Upper lobe of right lung (tissue), 1 donor: ENCODE measurements at places on chromosomes 16 and 17. TPM values are rescaled to one million over a fixed set of nuclear protein-coding genes. Genes with fewer than 3 reads are reported as not detected.

GRCh38 chr17:82126556-82127314, 28.7 kb upstream of the FASN start:
- no peak overlapping the region for H3K4me3 ChIP-seq
- H3K27me3 ChIP-seq, result no peaks in the 10 kb centered on the region
- H3K36me3 ChIP-seq, result no peaks in the 10 kb centered on the region

Gene NPIPA3
- 3.2 TPM for total RNA-seq

DNA sequence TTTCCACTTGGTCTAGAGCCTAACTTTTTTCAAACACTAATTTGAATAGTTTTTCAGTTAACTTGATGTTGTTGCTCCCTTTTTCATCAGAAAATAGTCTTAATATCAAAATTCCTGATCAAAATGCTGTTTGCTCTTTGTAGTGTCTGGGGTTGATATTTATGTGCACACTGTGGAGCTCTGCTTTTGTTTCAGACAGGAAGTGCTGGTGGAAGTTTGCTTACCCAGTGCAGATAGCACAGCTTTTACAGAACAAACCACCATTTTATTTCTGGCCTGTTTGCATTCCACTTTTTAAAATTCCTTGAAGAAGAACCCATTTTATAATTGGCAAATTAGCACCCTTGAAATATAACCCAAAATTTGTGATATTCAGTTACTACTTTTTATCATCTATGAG, 125.4 kb downstream of the MRTFB start:
- no peaks in the 10 kb centered on the region for H3K36me3 ChIP-seq
- peak overlapping the region; percentile 47 for H3K27ac ChIP-seq
- no peaks in the 10 kb centered on the region for H3K27me3 ChIP-seq
- DNase-seq, result no peak

GRCh38 chr16:15671530-15672117, 21.6 kb downstream of the NDE1 start:
- H3K27ac ChIP-seq, result peak overlapping the region; percentile 92
- peaks cover 38% of the 10 kb centered on the region for H3K36me3 ChIP-seq
- H3K4me1 ChIP-seq, result peaks cover 23% of the 10 kb centered on the region
- DNase-seq, result no peak
- H3K27me3 ChIP-seq, result no peaks in the 10 kb centered on the region

DNA sequence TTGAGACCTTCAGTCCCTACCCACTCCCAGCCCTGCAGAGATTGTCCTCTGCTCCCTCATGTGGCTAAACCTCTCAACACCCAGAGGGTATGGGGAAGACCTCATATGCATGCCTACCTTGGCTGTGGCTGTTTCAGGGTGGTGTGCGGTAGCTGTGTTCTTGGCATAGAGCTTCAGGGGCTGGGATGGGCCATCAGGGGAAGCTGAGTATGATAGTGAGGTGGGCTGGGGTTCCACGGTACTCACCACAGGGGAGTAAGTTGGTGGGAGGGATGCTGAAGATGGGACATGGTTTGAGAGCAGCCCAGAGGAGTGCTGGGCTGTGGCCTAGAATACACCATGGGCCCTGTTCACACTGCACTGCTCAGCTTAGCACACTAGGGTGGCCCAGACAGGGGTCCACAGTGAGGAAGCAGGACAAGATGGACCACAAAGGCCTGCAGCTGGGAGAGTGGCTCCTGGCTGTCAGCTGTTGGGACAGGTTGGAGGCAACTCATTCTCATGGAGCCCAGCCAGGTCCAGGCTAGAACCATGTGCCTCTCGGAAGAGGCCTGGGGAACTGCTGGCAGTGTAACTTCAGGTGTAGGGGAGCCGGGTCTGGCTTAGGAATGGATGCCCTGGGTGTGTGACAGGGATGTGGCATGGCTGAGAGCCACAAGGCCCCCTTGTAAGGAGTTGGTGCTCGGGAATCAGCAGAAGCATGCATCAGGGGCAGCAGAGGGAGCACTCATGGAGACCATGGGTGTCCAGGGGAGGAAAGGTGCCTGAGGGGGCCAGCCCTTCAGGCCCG, 3.1 kb downstream of the MFAP4 start:
- no peak overlapping the region for H3K4me3 ChIP-seq
- peaks cover 43% of the 10 kb centered on the region for H3K4me1 ChIP-seq
- H3K36me3 ChIP-seq, result peaks cover 53% of the 10 kb centered on the region

Gene CCL23
- 26.5 TPM for total RNA-seq

GRCh38 chr16:2829501-2830354, at the start of gene ZG16B:
Gene ZG16B, plus strand, starts transcription at chr16:2830303. Its CDS starts 139 bp downstream, at chr16:2830442.
- no peaks in the 10 kb centered on the region for H3K36me3 ChIP-seq
- H3K27me3 ChIP-seq, result no peaks in the 10 kb centered on the region
- DNase-seq, result peak; percentile 56
- no peak within 1 kb of the TSS for H3K27ac ChIP-seq
- peaks cover 6% of the 10 kb centered on the region for H3K4me1 ChIP-seq

DNA sequence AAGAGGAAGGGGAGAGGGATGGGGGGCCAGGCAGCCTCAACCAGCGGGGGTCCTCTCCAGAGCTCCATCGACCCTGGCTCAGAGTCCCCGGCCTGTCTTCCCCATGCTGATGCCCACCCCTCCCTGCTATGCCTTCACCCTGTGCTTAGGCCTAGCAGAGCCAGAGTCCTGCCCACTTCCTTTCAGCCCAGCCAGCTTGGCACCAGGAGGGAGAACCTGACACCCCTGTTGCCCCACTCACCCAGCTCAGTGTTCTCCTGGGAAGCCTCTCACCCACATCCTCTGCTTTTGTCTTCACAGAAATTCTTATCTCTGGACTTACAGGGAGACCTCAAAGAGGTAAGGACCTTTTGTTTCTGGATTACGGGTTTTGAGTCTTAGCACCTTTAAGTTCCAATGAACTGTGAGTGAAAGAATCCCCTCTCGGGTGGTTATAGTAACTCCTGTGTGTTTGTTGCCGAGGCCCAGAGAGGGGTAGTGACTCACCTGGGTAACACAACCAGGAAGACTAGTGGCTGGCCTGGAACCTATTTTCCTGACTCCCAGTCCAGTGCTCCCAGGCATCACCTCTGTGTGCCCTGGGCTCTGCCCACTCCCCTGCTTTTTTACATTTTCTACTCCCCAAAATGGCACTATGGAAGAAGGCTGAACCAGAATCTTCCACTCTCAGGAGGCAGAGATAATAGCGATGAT, 53.3 kb downstream of the CES1 start:
- no peak overlapping the region for H3K27ac ChIP-seq
- no peak overlapping the region for H3K4me3 ChIP-seq

- no peak for DNase-seq
- no peak overlapping the region for H3K4me3 ChIP-seq
- no peak overlapping the region for H3K27ac ChIP-seq
Measured at GRCh38 chr17:53387745-53388144, 435.0 kb upstream of the KIF2B start.

GRCh38 chr17:55177855-55178217, 86.9 kb upstream of the HLF start:
- no peaks in the 10 kb centered on the region for H3K4me1 ChIP-seq
- no peaks in the 10 kb centered on the region for H3K36me3 ChIP-seq
- H3K4me3 ChIP-seq, result no peak overlapping the region

Gene OR2C1
- not detected for total RNA-seq

DNA sequence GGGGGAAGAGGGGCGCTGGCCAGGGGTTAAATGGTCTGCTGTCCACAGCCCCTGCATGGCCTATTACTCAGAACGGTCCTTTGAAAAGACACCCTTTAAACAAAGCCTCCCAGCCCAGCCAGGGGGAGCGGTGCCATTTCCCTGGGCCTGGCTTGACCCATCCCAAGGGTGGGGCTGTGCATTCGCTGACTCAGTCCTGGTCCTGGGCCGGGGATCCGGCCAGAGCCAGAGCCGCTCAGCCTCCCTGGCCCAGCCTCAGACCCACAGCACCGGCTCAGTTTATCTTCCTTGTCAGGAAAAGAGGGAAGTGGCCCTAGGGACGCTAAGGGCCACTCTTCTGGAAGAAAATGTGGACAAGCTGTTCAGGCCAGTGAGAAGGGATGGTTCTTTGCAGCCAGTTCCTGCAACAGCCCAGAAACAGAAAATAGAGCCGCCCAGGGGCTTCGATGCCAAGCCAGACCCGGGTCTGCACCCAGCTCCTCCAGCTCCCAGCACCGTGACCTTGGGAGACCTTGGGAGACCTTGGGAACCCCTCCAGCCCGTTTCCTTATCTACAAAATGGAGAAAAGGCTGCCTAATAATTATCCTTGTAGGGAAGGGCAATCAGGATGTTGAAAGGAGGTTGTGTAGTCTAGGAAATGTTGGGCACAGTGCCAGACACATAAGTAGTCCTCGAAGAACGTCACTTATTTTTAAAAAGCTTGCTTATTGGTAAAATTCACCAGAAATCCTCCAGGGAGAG, 82.5 kb downstream of the ZDHHC7 start:
- H3K4me1 ChIP-seq, result no peaks in the 10 kb centered on the region
- no peak for DNase-seq
- no peak overlapping the region for H3K27ac ChIP-seq
- no peak overlapping the region for H3K4me3 ChIP-seq
- H3K36me3 ChIP-seq, result no peaks in the 10 kb centered on the region
- no peaks in the 10 kb centered on the region for H3K27me3 ChIP-seq

- no peak overlapping the region for H3K4me3 ChIP-seq
- H3K27ac ChIP-seq, result no peak overlapping the region
- no peaks in the 10 kb centered on the region for H3K27me3 ChIP-seq
- H3K36me3 ChIP-seq, result peaks cover 14% of the 10 kb centered on the region
- no peaks in the 10 kb centered on the region for H3K4me1 ChIP-seq
- no peak for DNase-seq
Measured at GRCh38 chr17:78058001-78058400, 70.6 kb downstream of the TMC6 start.

Gene HEATR9
- total RNA-seq, result 0.17 TPM

DNA sequence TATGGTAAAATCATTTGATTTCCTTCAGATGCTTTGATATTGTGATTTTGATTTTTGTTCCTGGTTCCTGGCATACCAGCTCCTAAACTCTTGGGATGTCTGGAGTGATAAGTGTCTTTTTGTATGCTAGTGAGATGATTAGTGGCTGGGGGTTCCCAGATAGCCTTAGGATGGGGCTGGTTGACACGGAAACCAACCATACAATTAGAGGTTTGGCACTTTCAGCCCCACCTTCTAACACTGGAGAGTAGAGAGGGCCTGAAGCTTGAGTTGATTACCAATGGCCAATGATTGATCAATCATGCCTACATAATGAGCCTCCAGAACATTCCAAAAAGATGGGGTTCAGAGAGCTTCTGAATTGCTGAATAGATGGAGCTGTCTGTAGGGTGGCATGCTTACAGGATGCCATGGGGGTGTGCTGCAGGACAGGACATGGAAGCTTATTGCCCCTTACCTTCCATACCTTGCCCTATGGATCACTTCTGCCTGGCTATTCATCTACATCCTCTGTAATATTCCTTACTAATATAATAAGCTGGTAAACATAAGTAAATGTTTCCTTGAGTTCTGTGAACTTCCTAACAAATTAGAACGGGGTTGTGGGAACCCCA, 22.8 kb downstream of the RNF112 start:
- H3K36me3 ChIP-seq, result no peaks in the 10 kb centered on the region
- no peak for DNase-seq
- no peaks in the 10 kb centered on the region for H3K4me1 ChIP-seq
- H3K27me3 ChIP-seq, result no peaks in the 10 kb centered on the region

GRCh38 chr16:85555719-85556455, 57.2 kb upstream of the GSE1 start:
- H3K4me1 ChIP-seq, result peaks cover 33% of the 10 kb centered on the region
- peak overlapping the region; percentile 95 for H3K27ac ChIP-seq
- peak; percentile 70 for DNase-seq
- no peaks in the 10 kb centered on the region for H3K36me3 ChIP-seq

Gene ABR
- 185 TPM for total RNA-seq

GRCh38 chr17:48127371-48128051, 19.9 kb downstream of the SNX11 start:
- H3K4me1 ChIP-seq, result no peaks in the 10 kb centered on the region
- no peak overlapping the region for H3K27ac ChIP-seq
- H3K4me3 ChIP-seq, result no peak overlapping the region
- H3K27me3 ChIP-seq, result no peaks in the 10 kb centered on the region
- DNase-seq, result no peak

GRCh38 chr17:57522042-57523005, 222.8 kb downstream of the CCDC182 start:
- H3K4me1 ChIP-seq, result peaks cover 9% of the 10 kb centered on the region
- no peak overlapping the region for H3K4me3 ChIP-seq
- DNase-seq, result no peak
- H3K27ac ChIP-seq, result no peak overlapping the region

- H3K27me3 ChIP-seq, result no peaks in the 10 kb centered on the region
- no peak for DNase-seq
- H3K27ac ChIP-seq, result no peak overlapping the region
- H3K36me3 ChIP-seq, result peaks cover 39% of the 10 kb centered on the region
Measured at GRCh38 chr16:87729266-87729954, 36.4 kb downstream of the KLHDC4 start.

Gene WNT9B
- total RNA-seq, result 2.0 TPM

Gene GJD3
- 2.8 TPM for total RNA-seq

DNA sequence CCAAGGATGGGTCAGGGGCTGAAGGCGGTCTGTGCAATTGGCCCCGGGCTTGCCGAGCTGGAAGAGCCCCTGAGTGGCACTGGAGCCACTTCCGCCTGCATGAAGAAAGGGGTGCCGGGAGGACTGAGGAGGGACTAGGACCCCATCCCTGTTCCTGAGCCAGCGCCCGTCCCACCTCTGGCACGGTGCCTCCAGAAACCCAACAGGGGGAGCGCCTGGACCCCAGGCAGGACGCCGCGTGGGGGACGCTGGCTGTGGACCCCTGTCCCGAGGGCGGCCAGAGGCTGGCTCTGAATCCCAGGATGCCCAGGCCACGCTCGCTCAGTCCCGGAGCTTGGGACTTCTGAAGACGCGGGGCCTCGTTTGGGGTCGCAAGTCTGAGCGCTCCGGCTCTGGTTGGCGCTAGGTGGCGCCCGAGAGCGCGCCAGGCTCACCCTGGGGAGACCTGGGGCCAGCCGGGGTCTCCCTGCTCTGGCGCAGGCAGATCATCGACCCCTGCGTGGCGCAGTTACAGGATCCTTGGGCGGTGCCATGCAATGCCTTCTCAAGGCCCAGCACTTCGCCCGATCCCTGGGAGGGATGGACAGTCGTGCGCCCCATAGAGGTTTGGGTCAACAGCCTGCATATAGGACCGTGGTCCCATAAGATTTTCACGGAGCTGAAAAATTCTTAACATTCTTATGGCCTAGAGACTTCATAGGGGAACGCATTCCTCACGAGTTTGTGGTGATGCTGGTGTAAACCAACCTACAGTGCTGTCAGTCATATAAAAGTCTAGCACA, 58.5 kb upstream of the CREBBP start:
- H3K4me1 ChIP-seq, result peaks cover 13% of the 10 kb centered on the region
- peak overlapping the region; percentile 56 for H3K4me3 ChIP-seq

GRCh38 chr16:86085161-86085611, 186.2 kb downstream of the IRF8 start:
- no peaks in the 10 kb centered on the region for H3K27me3 ChIP-seq
- no peaks in the 10 kb centered on the region for H3K36me3 ChIP-seq
- H3K4me1 ChIP-seq, result no peaks in the 10 kb centered on the region
- H3K27ac ChIP-seq, result no peak overlapping the region

Gene TAT
- total RNA-seq, result not detected

Gene TVP23C
- 18.4 TPM for total RNA-seq
